ENCODE measurements at places on chromosomes 7 and 10.
A peak's percentile ranks its signal among the peaks of the same experiment; 100 is the strongest.

DNA sequence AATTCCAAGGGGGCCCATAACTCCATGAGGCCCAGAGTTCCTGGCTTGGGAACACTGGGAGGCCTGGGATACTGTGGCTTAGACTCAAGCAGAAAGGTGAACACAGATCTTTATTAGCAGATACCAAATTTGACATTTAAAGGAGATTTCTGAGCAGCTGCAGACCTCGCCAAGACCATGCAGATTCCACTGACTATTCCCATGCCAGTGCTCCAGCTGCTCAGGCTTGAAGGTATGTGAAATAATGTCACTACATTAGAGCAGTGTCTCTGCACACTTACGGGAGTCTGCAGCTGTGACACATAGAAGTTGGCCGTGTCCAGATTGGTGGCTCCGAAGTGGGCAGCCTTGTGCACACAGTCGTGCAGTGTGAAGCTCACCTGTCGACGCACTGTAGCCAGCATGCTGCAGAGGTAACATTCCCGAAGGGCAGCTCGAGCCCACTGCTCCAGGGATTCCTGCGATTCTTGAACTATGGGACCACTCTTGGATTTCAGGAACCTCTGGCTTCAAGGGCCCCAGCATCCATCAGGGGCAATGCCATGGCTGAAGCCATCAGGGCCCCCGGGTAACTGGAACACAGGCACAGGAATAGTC is 46.1 kb downstream of the SEPTIN7 start:
- DNase-seq: no peak

DNA sequence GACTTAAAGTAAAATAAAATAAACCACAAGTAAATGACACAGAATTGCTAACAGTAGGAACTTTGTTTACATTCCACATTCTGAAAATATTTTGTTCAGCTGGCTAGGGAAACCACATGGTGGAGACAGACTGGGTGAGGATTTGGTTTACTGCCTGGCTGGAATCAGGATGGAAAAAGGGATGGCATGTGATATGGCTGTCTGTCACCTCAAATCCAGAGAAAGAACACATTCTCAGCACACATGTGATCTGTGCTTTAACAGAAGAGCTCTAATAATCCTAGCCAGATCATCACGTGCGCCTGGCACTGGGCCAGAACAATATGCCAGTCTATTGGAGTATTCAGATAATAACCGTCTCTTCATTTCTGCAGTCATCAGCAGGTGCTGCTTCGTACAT is 90.9 kb upstream of the PIP4K2A start:
- DNase-seq: peak; percentile 40

- no peak for DNase-seq
Measured at GRCh38 chr10:114552050-114552449, 106.0 kb downstream of the ABLIM1 start.

DNA sequence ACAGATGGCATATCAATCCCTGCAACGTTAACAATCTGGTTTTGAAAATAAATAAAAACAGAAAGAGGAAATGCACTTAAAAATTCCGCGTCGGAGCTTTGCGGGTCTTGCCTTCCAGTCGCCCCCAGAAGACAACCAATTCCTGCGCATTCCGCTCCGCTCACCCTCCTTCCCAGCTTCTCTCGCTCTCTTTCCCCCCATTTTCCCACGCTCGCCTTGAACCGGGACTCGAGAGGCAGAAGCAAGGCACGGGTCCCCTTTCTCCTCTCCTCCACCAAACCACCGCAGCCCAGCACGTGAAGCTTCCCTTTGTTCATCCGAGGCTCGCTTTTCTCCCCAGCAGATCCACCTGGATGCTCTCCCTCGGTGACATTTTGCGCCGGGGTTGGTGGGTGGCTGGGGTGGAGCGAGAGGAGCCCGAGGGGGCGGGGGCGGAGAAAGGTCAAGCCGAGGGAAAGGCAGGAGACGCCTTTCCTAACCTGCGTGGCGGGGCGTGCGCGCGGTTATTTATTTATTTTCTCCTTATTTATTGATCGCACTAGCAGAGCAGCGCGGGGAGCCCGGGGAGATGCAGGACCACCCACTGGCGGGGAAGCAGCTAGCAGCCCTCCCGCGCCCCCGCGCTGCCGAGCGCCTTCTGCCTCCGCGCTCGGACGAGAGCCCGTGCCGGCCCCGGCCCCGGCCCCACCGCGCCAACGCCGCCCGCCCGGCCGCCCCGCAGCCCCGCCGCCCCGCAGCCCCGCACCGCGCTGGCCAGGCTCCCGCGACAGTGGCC is at the start of gene KCND2:
Gene KCND2 (plus strand): TSS at position 475 of the 775 bp plus-strand sequence.
- DNase-seq: peak; percentile 40

DNA sequence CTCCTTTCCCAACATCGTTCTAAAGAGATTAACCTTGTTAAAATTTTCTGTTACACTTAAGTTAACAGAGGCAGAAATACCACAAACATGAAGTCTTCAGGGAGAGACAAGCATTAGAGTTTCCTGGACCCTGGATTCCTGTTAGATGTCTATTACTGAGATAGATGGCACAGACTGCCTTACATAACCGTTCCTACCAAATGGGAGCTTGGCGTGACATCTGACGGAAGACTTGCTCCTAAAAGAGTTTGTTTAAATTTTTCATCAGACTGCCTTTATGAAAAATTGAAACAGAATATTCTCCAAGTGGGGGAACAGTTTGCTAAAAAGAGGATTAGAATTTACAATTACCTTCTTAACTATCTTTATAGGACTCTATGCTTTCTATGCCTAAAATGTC is 22.7 kb downstream of the ANK3 start:
- no peak for DNase-seq

- no peak for DNase-seq
Measured at GRCh38 chr10:1208366-1209311, 152.5 kb downstream of the WDR37 start.

- DNase-seq: no peak
Measured at GRCh38 chr7:157438121-157439025, 101.6 kb downstream of the DNAJB6 start.

Measured in hypothalamus (tissue), 51 donors.